ENCODE measurements at places on chromosomes 2 and 18. TPM values are rescaled to one million over a fixed set of nuclear protein-coding genes. Genes with fewer than 3 reads are reported as not detected.

- no peaks in the 10 kb centered on the region for H3K36me3 ChIP-seq
- no peak overlapping the region for H3K27ac ChIP-seq
- DNase-seq, result no peak
- no peaks in the 10 kb centered on the region for H3K27me3 ChIP-seq
- no peak overlapping the region for H3K4me3 ChIP-seq
- H3K4me1 ChIP-seq, result no peaks in the 10 kb centered on the region
Measured at GRCh38 chr2:120392923-120393322, 47.0 kb downstream of the INHBB start.

GRCh38 chr2:212811921-212812320 lies 273.3 kb upstream of the ERBB4 start:
- H3K27ac ChIP-seq, result no peak overlapping the region
- DNase-seq, result no peak
- H3K4me1 ChIP-seq, result peaks cover 16% of the 10 kb centered on the region
- peaks cover 3% of the 10 kb centered on the region for H3K27me3 ChIP-seq
- H3K4me3 ChIP-seq, result no peak overlapping the region

DNA sequence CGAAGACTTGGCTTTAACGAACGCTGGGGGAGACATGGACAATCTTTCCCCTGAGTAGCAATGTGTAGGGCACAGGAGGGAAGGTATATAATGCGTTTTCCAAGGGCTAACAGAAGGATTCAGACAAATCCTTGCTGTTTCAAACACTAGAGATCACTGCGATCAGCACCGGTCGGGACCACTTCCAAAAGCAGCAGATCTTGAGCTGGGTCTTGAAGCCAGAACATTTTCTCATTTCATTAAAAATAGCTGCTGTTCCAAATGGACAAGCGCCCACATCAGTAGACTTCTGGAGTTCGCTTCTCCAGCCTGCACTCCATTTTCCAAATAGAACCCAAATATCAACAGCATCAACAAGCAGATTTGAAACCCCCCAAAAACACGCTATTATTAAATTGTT lies 65.1 kb upstream of the MAPRE2 start:
- H3K27ac ChIP-seq, result no peak overlapping the region
- H3K36me3 ChIP-seq, result no peaks in the 10 kb centered on the region
- DNase-seq, result no peak
- H3K4me1 ChIP-seq, result peaks cover 18% of the 10 kb centered on the region

- no peak overlapping the region for H3K27ac ChIP-seq
- no peaks in the 10 kb centered on the region for H3K27me3 ChIP-seq
- no peaks in the 10 kb centered on the region for H3K36me3 ChIP-seq
- DNase-seq, result no peak
Measured at GRCh38 chr2:17184512-17184911, 333.7 kb downstream of the RAD51AP2 start.

DNA sequence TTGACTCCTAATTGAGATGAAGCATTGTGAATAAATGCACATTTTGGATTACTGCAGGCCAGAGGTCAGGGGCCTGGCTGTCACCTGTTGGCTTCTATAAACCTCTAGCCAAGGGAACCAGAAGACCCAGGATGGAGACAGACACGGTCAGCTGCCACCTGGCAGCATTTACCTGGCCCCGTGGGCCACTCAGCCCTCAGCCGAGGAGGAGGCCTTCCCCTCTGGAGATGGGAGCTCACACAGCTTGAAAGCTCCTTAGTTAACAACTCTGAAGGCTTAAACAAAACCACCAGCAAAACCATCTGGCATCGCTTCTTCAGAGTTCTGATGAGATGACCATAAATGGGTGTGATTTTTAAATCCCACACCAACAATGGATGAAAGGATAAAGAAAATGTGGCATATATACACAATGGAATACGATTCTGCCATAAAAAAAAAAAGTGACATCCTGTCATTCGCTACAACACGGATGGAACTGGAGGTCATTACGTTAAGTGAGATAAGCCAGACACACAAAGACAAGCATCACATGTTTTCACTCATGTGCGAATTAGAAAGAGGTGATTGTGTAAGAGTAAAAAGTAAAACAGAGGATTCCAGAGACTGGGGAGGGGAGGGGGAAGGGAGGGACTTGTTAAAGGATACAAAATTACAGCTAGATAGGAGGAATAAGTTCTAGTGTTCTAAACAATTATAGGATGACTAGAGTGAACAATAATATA lies 218.4 kb downstream of the TMEM163 start:
- no peaks in the 10 kb centered on the region for H3K4me1 ChIP-seq
- peaks cover 5% of the 10 kb centered on the region for H3K27me3 ChIP-seq
- H3K4me3 ChIP-seq, result no peak overlapping the region
- no peak overlapping the region for H3K27ac ChIP-seq
- no peak for DNase-seq
- H3K36me3 ChIP-seq, result no peaks in the 10 kb centered on the region

GRCh38 chr18:7065736-7066135 lies 51.9 kb downstream of the LAMA1 start:
- no peaks in the 10 kb centered on the region for H3K27me3 ChIP-seq
- no peak overlapping the region for H3K27ac ChIP-seq
- no peaks in the 10 kb centered on the region for H3K36me3 ChIP-seq
- H3K4me1 ChIP-seq, result no peaks in the 10 kb centered on the region

DNA sequence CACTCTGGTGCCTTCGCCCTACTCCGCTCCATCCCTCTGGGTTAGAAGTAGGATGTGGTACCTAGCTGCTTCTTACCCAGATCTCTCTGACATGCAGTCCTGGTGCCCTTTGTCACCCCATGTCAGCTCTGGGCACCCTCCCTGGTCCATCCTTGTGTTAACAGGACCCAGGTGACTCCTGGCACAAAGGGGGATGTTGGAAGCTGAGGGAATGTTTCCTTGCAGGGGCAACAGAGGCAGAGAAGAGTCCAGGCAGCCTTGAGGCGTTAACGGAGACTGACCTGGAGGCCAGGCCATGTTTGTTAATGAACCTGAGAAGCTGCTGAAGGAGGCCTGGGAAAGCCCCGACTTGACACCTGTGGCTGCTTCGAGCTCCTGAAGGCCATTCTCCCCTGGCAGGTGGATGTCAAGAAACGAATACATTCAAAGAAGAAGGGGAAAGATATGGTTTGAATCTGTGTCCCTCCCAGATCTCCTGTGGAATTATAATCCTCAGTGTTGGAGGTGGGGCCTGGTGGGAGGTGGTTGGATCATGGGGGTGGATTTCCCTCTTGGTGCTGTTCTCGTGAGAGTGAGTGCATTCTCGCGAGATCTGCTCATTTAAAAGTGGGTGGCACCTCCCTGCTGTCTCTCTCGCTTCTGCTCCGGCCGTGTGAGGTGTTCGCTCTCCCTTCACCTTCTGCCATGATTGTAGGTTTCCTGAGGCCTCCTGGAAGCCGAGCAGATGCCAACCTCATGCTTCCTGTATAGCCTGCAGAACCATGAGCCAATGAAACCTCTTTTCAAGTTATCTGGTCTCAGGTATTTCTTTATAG lies 31.4 kb downstream of the NPPC start:
- peaks cover 7% of the 10 kb centered on the region for H3K27me3 ChIP-seq
- no peaks in the 10 kb centered on the region for H3K4me1 ChIP-seq
- no peaks in the 10 kb centered on the region for H3K36me3 ChIP-seq
- no peak overlapping the region for H3K27ac ChIP-seq

DNA sequence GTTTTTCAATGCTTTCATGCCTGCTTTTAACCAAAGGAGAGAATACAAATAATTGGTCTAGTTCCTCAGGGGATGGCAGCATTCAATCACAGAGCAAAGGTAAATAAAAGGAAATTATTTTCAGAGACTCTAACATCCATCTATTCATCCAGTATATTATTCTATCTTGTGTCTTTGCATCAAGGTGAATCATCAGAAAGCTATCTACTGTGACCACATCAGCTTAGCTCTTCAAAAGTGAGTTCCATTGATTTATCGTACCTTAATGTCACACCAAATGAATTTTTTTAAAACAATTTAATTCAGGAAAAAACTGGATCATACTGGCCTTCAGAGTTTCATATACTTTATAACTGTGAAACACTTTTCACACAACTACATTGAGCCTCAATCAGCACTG lies 66.1 kb downstream of the CHN1 start:
- no peak for DNase-seq
- H3K4me1 ChIP-seq, result no peaks in the 10 kb centered on the region
- H3K4me3 ChIP-seq, result no peak overlapping the region
- no peaks in the 10 kb centered on the region for H3K36me3 ChIP-seq

DNA sequence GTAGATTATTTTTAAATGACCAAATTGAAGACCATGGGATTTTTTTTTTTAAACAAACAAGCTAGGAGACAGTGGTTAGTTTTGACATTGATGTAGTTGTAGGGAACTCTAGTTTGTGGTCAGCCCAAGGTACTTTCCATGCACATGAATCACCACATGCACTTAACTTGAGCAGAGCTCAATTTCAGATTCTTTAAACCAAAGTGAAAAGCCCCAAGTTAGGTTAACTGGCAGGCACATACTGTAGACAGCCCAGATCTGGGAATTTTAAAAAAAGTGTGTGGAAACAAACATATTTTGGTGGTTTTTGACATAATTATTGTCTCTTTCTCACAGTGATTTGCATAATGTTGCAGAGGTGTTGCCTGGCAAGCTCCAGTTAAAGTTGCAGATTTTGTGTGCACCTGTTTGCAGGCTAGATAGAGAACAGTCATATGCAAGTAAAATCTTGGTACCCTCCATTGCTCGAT lies 88.4 kb downstream of the BCL2L11 start:
- no peak overlapping the region for H3K4me3 ChIP-seq
- peaks cover 8% of the 10 kb centered on the region for H3K27me3 ChIP-seq
- H3K4me1 ChIP-seq, result peaks cover 11% of the 10 kb centered on the region
- DNase-seq, result no peak

- no peaks in the 10 kb centered on the region for H3K27me3 ChIP-seq
- no peak overlapping the region for H3K4me3 ChIP-seq
- no peaks in the 10 kb centered on the region for H3K36me3 ChIP-seq
- DNase-seq, result no peak
- no peaks in the 10 kb centered on the region for H3K4me1 ChIP-seq
- no peak overlapping the region for H3K27ac ChIP-seq
Measured at GRCh38 chr2:223477318-223477717, 124.8 kb downstream of the SCG2 start.

- H3K36me3 ChIP-seq, result no peaks in the 10 kb centered on the region
- no peaks in the 10 kb centered on the region for H3K27me3 ChIP-seq
- no peak for DNase-seq
- no peaks in the 10 kb centered on the region for H3K4me1 ChIP-seq
- no peak overlapping the region for H3K27ac ChIP-seq
Measured at GRCh38 chr18:1653873-1654272, 749.2 kb downstream of the ADCYAP1 start.

DNA sequence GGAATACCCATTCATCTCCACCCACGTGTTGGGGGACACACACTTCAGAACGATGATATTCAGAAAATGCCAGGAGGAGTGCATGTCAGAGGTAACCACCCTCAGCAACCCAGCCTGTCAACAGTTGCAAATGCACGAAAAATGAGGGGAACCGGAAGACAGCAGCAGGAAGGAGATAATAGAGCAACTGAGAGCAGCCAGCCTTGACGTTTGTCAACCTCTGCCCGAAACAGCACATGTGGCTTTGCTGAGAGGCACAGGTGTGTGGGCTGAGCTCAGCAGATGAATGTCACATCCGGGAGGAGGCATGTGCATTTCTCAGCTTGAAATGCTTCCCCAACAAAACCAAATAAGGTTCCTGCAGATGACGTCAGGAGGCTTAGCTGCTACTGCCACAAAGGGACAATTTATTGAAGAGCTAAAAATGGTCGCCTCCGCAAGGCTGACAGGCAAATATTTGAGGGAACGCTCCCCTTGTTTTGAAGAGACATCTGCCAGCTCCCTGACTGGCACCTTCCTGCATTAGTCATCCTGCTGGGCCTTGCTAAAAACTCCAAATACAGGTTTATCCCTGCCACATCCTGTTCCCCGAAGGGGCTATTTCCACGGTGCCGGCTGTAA lies 419.0 kb downstream of the NBAS start:
- DNase-seq, result peak; percentile 86
- peaks cover 4% of the 10 kb centered on the region for H3K36me3 ChIP-seq
- peak overlapping the region; percentile 41 for H3K4me3 ChIP-seq
- peak overlapping the region; percentile 88 for H3K27ac ChIP-seq

GRCh38 chr2:102376052-102376591 lies 20.5 kb downstream of the IL18R1 start:
- H3K36me3 ChIP-seq, result peaks cover 90% of the 10 kb centered on the region
- H3K27ac ChIP-seq, result peak overlapping the region; percentile 12
- H3K4me3 ChIP-seq, result no peak overlapping the region
- peaks cover 7% of the 10 kb centered on the region for H3K4me1 ChIP-seq

Gene KIF1A
- 0.81 TPM for total RNA-seq

DNA sequence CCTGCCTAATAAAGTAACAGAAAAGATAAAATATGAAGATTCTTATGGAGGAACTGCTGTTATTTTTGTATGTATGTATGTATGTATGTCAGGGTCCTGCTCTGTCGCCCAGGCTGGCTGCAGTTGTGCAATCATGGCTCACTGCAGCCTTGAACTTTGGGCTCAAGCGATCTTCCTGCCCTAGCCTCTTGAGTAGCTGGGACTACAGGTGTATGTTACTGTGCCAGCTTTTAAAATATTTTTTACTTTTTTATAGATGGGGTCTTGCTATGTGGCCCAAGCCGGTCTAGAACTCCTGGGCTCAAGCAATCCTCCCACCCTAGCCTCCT lies 26.7 kb downstream of the ANKRD29 start:
- H3K27me3 ChIP-seq, result peaks cover 29% of the 10 kb centered on the region
- H3K27ac ChIP-seq, result no peak overlapping the region
- H3K36me3 ChIP-seq, result no peaks in the 10 kb centered on the region
- DNase-seq, result no peak

DNA sequence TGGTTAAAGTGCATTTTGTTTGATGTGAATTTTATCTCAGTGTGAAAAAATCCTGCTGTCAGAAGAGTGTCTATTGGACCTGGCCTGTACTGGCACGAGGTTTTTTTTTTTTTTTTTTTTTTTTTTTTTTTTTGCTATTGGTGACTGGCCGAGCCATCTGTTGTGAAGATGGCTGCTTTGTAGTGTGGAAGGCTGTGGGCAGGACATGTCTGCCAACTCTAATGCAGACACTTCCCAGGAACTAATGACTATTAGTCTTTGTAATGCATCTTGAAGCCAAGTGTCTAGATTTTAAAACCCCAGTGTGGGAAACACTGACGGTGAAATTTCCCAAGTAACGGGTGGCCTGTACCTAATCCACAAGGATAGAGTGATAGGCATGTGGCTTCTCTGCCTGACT lies 34.3 kb downstream of the ZAP70 start:
- peaks cover 55% of the 10 kb centered on the region for H3K4me1 ChIP-seq
- H3K27me3 ChIP-seq, result no peaks in the 10 kb centered on the region
- H3K36me3 ChIP-seq, result peaks cover 25% of the 10 kb centered on the region
- peak overlapping the region; percentile 25 for H3K27ac ChIP-seq
- H3K4me3 ChIP-seq, result no peak overlapping the region
- no peak for DNase-seq

Gene RAB12
- total RNA-seq, result 14.5 TPM

- H3K27me3 ChIP-seq, result no peaks in the 10 kb centered on the region
- no peak for DNase-seq
- peaks cover 35% of the 10 kb centered on the region for H3K4me1 ChIP-seq
- H3K27ac ChIP-seq, result peak overlapping the region; percentile 64
- H3K36me3 ChIP-seq, result peaks cover 57% of the 10 kb centered on the region
- no peak overlapping the region for H3K4me3 ChIP-seq
Measured at GRCh38 chr2:101263377-101263800, 10.7 kb downstream of the CNOT11 start.

Measured in activated CD8-positive, alpha-beta T cell treated with anti-CD3 and anti-CD28 coated beads, Interleukin-2, amount 10 ng/mL, durations not matched to agents 7 days and 5 days (primary cell).